ENCODE measurements at places on chromosomes 3 and 15.

GRCh38 chr3:170903123-170903522, 5.3 kb downstream of the EIF5A2 start:
- DNase-seq = no peak

- DNase-seq = peak; percentile 64
These were observed 18.7 kb upstream of the TRMT10C start for GRCh38 chr3:101542957-101543356.

GRCh38 chr3:8369638-8370037, 132.0 kb upstream of the LMCD1 start:
- DNase-seq = no peak

DNA sequence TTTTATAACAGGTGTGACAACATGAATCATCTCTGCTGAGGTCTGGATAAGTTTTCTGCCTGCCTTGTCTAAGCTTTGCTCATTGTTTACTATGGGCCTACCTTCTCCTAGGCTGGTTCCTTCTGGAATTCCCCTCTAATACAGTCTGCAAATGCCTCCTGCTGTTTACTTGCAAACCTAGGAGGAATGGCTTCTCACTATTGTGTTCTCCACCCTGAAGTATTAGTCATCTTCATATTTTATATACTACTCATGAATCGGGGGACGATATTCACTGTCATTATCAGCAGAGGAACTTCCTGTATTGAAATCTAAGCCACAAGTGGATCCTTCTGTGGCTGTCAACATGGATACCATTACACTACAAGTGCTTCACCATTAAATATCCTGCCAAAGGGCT, 154.8 kb downstream of the PLCL2 start:
- DNase-seq = no peak

- DNase-seq = no peak
These were observed 33.4 kb downstream of the LINGO1 start for GRCh38 chr15:77599357-77599756.

GRCh38 chr3:22450786-22451400, 699.9 kb upstream of the ZNF385D start:
- no peak for DNase-seq

DNA sequence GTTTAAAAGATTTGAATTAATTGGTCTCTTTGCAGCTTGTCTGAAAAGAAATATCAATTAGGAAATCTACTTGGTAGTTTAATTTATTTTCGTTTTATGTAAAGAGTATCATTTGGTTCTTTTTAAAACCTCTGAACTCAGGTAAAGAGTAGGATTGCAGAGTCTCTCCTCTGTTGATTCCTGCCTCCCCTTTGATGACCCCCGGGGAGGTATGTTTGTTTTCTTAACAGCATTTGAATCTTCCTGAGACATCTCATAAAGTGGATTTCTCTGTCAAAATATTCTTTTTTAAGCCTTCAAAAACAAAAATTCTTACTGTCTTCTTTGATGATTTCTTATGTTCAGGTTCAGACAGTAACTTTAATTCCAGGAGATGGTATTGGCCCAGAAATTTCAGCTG, 8.0 kb downstream of the IDH3A start:
- DNase-seq = no peak

DNA sequence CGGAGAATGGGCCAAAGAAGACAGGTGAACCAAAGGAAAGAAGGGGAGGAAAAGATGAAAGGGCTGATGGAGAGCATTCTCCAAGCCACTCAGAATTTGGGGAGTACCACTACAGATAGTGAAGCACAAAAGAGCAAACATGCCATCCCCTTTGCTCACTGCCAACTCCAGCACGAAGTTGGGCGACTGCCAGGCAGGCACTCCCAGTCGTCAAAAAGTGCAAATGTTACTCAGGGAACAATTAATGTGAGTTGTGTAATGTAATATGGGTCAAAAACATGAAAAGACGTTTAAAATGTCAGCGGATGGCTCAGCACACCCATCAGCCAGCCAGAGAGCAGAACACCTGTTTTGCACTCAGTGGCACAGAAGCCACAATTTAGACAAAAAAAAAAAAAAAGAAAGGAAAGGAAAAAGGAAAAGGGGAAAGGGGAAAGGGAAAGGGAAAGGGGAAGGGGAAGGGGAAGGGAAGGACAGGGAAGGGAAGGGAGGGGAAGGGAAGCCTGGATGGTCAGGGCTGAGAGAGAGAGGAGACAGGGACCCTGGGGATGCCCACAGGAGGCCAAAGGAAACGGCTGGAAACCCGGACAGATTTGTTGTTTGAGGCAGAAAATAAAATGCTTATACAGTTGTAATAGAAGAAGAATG, 82.7 kb downstream of the COL8A1 start:
- DNase-seq = no peak

DNA sequence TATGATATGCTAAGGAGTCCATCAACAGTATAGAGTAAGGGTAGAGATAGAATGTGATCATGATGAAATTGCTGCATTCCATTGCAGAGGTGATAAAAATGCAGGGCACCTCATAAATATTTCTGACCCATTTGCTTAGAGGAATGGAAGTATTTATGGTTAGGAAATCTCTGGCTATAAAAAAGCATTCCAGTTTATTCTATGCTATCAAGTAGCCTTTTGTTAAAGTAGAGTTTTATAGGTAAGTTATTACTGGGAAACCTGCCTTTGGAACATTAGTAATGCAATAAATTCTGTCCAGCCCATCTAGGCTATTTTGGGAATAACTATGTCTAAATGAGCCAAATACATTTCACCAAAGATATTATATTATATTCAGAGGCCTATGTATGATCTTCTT, 19.8 kb upstream of the STRIT1 start:
- DNase-seq = no peak

DNA sequence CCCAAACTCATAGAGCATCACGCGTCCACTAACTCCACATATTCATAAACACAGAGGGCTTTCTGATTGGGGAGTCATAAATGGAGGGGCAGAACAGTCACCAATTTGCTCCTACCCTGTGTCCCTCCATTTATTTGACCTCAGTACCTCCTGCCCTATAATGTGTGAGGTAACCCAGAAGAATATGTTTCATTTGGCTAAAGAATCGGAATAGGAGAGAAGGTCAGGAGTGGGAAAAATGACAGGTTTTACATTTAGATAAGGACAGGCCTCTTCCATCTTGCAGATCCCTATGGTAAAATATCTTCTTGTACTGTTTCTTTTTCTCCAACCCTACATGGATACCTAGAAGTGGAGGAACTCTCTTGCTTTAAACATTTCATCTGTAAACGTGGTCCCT, 578.0 kb downstream of the TUSC7 start:
- DNase-seq = no peak

DNA sequence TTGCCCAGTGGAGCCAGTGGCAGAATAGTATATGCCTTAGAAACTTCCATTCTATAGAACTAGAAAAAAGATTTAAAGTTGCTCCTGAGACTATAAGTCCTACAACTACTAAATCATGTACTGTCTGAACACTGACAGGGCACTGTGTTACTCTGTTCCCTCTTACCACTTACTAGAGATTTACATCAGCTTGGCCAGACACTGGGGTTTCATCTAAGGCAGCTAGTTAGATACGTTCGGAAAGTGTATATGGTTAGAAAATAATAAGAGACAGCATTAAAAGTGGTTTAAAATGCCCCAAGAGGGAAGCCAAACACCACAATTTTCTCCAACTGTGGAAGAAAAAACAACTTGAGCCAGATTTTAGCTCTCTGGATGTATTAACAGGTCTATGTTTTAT, 97.1 kb downstream of the FBN1 start:
- DNase-seq = no peak

DNA sequence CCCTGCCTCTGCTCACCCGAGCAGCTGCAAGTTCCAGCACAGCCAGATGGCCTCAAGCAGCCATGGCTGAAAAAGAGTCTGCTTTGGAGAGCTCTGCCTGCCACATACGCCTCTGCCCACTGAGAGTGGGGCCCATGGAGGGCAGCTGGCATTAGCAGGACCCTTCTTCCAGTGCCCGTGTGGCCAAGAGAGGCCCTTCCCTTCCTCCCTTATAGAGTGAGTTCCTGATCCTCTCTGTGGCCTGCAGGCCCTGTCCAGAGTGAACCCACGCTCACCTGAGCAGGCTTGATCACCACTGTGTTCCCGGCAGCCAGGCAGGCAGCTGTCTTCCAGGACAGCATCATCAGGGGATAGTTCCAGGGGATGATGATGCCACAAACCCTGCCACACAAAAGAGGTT, 41.4 kb upstream of the SLC41A3 start:
- peak; percentile 4 for DNase-seq

GRCh38 chr3:73789825-73790444, 165.2 kb upstream of the PDZRN3 start:
- DNase-seq = no peak

GRCh38 chr3:29440413-29441305, 159.8 kb downstream of the RBMS3 start:
- DNase-seq = no peak

- peak; percentile 15 for DNase-seq
These were observed 269.3 kb downstream of the ARPP21 start for GRCh38 chr3:35908366-35909232.

Measured in CD4-positive, alpha-beta T cell (primary cell).